Activated T-helper 9 cell treated with anti-CD3 and anti-CD28 coated beads, Interleukin-2, amount 50 U/mL, for 16 hours (primary cell): ENCODE measurements at places on chromosomes 1 and 21.
A peak's percentile ranks its signal among the peaks of the same experiment; 100 is the strongest.

DNA sequence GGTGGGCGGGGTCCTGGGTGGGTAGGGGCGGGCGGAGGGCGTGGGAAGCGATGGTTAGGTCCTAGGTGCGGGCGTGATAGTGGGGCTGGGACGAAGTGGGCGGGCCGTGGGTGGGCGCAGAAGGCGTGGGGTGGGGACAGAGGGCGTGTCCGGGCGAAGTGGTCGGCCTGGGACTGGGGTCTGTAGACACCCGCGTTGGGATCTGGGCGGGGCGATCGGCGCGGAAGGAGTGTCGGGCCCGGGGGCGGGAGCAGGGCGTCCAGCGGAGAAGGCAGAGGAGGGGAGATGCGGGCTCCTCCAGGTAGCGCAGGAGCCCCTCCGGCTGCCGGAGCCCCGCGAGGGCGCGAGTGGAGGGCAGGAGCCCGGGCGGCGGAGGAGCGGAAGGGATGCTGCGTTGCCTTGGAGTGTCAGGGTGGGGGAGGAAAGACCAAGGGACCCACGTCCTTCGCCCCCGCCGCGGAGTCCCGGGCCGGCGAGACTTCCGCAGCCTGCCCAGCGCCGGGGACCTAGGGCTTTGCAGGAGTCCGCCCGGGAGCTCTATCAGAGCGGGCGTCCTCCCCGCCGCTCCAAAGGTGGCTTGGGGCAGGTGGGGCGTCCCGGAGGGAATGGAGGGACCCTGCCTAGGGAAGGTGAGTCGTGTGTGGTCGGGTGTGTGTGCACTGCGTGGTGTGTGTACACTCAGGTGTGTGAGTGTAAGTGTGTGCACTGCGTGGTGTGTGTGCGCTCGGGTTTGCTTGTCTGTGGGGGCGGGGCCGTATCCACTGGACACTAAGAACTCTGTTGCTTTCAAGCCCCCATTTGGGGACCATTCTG is 27.0 kb upstream of the PRSS38 start:
- DNase-seq = no peak

GRCh38 chr21:30306884-30307283 is 13.2 kb downstream of the KRTAP26-1 start:
- DNase-seq = no peak

- DNase-seq = no peak
Measured at GRCh38 chr1:63073309-63074306, 248.8 kb upstream of the FOXD3 start.

DNA sequence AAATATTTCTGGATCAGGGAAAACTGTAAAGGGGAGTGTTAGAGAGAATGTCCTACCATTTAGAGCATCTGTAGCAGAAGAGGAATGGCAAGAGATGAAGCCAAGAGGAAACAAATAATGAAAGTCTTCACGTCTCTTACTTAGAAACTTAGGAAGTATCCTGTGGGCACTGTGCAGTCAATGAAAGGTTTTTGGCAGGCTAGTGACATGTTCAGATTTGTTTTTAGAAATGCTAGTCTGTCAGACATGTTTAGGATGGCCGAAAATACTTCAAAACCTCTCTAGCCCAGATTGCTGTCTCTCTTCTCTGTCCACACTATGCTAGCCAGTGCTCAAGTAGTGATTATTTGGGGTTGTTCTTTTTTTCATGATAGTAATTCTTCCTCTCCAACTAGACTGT is 48.6 kb upstream of the RGL1 start:
- no peak for DNase-seq

DNA sequence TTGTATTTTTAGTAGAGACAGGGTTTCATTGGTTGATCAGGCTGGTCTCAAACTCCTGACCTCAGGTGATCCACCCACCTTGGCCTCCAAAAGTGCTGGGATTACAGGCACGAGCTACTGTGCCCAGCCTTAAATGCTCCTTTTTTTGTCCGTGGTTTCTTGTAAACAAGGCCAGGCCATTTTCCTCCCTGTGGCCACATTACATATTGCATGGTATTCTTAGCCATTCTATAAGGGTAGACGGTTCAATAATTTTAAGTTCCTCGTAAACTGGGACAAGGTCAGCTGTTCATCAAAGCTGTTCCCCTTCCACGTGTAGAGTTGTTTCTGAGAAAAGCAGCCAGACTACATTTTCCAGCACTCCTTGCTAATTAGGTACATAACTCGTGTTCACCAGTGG is 10.3 kb upstream of the LUZP1 start:
- no peak for DNase-seq

- no peak for DNase-seq
Measured at GRCh38 chr1:115877511-115877910, 36.6 kb upstream of the NHLH2 start.

DNA sequence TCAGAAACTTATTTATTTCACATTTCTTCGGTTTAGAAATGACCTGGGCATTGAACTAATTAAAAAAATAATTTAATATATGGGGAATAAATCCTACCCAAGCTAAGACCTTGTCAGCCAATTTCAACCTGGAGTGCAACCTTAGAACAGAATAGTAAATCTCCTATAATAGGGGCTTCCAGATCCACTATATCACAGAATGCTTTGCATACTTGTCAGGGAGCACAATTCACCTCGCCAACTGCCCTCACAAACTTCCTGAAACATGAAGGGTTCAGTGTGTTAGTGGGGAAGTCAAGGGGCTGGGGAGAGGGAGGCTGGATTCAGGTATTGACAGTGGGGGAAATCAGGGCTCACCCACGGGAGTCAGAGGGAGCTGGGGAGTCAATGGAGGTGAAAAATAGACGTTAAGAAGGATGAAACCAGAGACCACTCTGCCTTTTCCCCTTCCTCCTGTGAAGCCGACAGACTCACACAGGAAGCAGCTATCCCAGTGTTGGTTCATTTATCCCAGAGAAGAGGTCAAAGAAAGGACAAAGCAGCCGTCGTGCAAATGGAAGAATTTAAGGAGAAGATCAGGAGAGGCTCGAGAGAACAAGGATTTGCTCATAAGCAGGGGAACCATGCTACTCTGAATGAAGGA is 453.3 kb downstream of the NUF2 start:
- DNase-seq = no peak

- no peak for DNase-seq
Measured at GRCh38 chr21:15071009-15071408, 6.2 kb upstream of the NRIP1 start.

DNA sequence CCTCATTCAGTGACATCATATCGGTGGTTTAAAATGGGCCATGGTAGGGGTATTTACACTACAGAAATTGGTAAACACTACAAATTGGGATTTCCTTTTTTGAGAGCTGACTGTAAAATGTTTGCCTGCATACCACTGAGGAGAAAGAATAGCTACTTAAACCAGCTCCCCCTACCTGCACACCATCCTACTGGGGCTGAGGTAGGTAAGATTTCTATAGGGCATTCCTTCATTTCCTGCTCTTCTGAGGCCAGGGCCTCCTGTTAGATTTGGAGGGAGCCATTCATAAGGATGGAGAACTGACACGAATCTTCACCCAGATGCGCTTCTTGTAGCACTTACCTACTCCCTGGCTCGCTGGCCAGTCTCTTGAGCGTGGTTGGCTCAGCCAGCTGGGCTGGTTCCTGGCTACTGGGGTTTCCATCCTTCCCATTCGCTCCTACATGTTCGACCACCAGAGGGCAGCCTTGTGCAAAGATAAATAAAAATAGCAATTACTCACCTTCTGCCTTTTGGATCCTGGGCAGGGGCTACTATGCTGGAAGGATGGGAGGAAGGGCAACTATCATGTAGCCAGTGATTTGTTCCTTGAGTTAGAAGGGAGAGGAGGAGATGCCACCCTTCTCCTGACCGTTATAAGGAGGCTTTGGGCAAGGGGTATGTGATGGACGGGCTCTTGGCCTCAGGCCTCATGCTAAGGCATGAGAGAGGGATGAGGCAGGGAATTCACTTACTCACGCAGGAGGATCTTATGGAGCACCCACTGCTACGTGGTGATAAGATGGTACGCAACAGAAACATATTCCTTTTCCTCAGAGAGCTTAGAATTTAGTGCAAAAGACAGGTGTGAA is 10.7 kb downstream of the OPTC start:
- DNase-seq = peak; percentile 55

DNA sequence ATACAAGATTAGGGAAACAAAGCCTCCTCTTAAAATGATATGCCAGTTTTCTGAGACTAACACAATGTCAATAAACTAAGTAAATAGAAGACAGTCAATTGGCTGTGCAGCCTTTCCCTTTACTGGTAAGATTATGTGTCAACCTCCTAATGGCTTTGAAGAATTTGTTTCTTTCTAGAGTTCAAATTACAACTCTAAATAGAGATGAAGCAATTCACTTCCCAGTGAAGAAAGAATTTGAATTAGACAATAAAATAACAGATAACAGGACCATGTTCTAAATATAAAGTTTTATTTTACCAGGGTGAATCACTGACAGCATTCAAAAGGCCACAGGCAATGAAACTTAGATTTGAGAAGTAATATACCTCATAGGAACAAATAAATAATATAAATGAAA is 680.3 kb downstream of the PLA2G4A start:
- no peak for DNase-seq

- DNase-seq = no peak
Measured at GRCh38 chr1:200670242-200671118, 773 bp upstream of the DDX59 start.

GRCh38 chr1:182629499-182630096 is 25.4 kb upstream of the RGS16 start:
- peak; percentile 63 for DNase-seq

DNA sequence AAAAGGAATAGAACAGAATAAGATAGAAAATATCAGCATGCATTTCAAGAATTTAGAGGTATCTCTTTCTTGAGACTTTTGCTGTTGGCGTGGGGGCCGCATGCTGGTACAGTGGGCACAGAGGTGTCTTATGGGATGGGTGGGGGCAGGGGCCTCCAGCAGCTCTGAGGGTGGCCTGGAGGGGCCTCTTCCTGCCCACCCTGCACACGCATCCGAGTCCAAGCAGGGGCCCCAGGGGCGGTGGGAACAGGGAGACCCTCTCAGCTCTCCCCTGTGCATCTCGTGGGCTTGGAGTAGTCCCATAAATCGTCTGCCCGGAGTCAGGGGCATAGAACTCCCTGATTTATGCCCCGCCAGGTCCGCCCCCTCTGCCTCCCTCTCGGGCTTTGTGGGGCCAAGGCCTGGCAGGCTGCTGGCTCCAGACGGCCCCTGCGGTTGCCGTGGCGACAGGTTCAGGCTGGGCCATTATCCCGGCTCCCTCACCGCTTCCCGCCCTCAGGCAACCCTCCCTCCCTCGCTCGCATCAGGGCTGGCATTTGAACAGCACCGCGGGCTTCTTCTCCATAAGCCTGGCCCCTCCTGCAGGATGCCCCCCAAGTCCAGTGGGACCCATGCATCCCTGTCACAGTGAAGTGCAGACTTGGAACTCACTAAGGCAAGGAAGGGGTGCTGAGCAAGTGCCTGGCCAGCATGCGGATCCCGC is 133.2 kb upstream of the ZBTB40 start:
- DNase-seq = no peak

- no peak for DNase-seq
Measured at GRCh38 chr1:119959268-119960220, 63.2 kb upstream of the ADAM30 start.

DNA sequence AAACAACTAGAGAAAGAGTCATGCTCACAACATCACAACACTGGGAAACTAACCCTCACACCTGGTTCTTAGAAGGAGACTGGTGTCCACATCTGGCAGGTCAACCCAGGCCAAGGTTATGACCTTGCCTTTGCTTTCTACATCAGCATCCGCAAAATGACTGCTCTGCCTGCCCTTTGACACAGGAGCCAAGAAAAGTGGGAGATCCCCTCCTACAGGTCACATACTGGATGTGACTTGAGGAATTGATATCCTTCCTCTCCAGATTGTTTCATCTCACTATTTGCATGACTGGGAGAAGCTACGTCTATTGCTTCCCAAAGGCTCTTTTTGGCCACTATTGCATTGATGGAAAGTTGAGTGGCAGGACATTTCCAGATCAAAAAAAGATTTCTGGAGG is 115.5 kb downstream of the MIS18A start:
- DNase-seq = no peak
